Activated naive CD4-positive, alpha-beta T cell treated with anti-CD3 and anti-CD28 coated beads, Interleukin-2, amount 10 ng/mL, durations not matched to agents 7 days and 5 days (primary cell): ENCODE measurements at places on chromosomes 12 and 14.
A peak's percentile ranks its signal among the peaks of the same experiment; 100 is the strongest.

- DNase-seq: no peak
- H3K4me1 ChIP-seq: no peaks in the 10 kb centered on the region
- H3K4me3 ChIP-seq: no peak overlapping the region
- peaks cover 4% of the 10 kb centered on the region for H3K27me3 ChIP-seq
- H3K36me3 ChIP-seq: no peaks in the 10 kb centered on the region
Measured at GRCh38 chr12:2101771-2102170, 49.0 kb downstream of the CACNA1C start.

DNA sequence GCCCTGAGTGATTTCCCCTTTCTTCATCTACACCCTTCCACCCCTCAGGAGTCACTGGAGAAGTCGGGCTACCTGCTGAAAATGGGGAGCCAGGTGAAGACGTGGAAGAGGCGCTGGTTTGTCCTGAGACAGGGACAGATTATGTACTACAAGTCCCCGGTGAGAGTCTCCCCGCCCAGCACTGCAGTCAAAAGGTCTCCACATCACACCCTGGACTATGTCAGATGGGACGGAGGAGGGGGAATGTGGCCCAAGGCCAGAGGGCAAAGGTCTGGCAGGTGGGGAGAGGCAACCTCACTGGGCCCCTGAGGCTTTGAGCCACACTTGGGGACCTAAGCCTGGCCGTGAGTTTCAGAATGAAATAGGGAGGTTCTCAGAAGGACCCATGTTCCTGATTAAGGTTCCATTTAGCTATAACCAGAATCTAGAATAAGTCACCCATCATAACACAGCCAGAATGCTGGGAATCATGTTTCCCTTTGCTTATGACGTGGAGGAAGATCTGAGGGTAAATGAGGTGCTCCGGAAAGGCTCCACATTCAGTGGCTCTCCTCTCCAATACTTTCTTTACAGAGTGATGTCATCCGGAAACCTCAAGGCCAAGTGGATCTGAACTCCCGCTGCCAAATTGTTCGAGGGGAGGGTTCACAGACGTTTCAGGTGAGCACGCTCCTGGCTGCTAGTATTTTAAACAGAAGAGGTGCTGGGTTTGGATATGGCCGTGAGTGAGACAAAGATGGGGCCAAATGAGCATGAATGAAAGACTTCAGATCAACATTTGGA lies 26.6 kb downstream of the PIGH start:
- no peaks in the 10 kb centered on the region for H3K36me3 ChIP-seq
- no peak overlapping the region for H3K4me3 ChIP-seq
- DNase-seq: no peak
- H3K27ac ChIP-seq: no peak overlapping the region
- peaks cover 13% of the 10 kb centered on the region for H3K27me3 ChIP-seq
- no peaks in the 10 kb centered on the region for H3K4me1 ChIP-seq

DNA sequence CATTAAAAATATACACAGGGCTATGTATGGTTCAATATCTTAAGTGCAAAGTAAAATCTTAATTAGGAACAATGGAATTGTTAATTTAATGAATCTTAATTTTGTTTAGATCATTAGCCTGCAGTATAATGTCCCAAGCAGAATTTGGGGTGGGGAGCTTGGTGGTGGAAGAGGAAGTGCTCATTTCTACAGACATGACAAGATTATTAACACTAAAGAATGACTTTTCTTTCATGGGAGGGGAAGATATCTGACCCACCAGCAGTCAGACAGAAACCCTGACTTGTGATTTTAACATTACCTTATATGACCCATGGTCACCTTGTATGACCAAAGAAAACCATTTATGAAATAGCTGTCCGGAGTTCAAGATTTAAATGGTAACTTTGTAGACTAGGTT lies 41.3 kb upstream of the HIF1A start:
- no peak overlapping the region for H3K4me3 ChIP-seq
- no peak overlapping the region for H3K27ac ChIP-seq
- H3K36me3 ChIP-seq: peaks cover 11% of the 10 kb centered on the region
- DNase-seq: no peak

- no peaks in the 10 kb centered on the region for H3K36me3 ChIP-seq
- no peak for DNase-seq
- no peak overlapping the region for H3K4me3 ChIP-seq
- no peaks in the 10 kb centered on the region for H3K4me1 ChIP-seq
Measured at GRCh38 chr12:79127271-79127751, 262.7 kb downstream of the SYT1 start.

- H3K4me1 ChIP-seq: peaks cover 4% of the 10 kb centered on the region
- H3K36me3 ChIP-seq: peaks cover 3% of the 10 kb centered on the region
- no peak overlapping the region for H3K27ac ChIP-seq
- no peaks in the 10 kb centered on the region for H3K27me3 ChIP-seq
Measured at GRCh38 chr12:131910302-131911027, 16.0 kb downstream of the ULK1 start.

- no peak overlapping the region for H3K4me3 ChIP-seq
- H3K36me3 ChIP-seq: no peaks in the 10 kb centered on the region
- H3K27ac ChIP-seq: no peak overlapping the region
- H3K4me1 ChIP-seq: no peaks in the 10 kb centered on the region
Measured at GRCh38 chr12:91622981-91623380, 440.4 kb upstream of the DCN start.

DNA sequence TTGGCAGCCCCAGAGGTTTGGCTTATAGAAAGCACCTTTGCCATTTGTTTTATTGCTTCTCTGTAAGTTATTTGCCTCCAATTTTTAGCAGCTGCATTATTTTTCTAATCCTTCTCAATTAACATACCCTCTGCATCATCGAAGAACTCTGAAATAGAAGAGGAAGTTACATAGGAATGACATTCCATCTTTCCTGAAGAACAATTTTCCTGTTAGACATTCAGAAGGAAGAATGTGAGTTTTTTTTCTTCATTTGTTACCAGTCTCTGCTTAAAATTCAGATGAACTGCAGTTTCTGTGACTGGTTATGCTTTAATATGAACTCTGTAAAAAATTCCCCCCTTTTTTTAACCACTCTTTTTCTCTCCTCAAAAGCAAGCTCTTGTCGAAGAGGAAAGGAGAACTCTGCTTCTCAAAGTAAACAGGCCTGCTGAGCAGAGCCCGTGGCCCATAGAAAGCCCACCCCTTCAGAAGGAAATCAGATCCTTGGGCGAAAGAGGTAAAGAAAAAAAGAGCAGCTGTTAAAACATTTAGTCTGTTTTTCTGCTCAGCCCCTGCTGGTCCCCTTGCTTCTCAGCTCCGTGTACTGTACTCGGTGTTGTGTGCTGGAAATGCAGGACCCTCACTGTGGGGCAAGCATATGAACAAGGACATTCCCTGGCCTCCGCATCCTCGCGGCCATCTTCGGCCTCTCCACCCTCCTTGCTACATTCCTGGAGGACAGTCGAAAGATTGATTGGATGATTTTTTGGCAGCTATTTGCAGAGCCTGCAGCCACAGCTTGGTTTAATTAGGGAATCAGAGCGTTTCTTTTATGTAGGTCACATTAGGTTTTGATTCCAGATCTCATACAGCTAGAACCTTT lies 164.4 kb upstream of the LRIG3 start:
- no peaks in the 10 kb centered on the region for H3K36me3 ChIP-seq
- H3K27me3 ChIP-seq: no peaks in the 10 kb centered on the region
- no peaks in the 10 kb centered on the region for H3K4me1 ChIP-seq
- no peak overlapping the region for H3K27ac ChIP-seq
- no peak overlapping the region for H3K4me3 ChIP-seq
- no peak for DNase-seq

DNA sequence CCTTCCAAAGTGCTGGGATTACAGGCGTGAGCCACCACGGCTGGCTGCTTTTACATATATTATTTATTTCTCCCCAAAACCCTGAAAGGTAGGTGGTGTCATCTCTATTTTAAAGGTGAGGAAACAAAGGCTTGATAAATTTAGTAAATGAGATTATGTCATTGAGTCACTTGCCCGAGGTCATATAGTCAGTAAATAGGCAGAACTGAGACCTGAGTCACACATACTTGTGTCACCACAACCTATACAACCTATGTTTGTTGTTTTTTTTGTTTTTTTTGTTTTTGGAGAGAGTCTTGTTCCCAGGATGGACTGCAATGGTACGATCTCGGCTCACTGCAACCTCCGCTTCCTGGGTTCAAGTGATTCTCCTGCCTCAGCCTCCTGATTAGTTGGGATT lies 12.8 kb downstream of the TSFM start:
- peaks cover 47% of the 10 kb centered on the region for H3K36me3 ChIP-seq
- no peak overlapping the region for H3K4me3 ChIP-seq
- DNase-seq: no peak
- no peak overlapping the region for H3K27ac ChIP-seq

DNA sequence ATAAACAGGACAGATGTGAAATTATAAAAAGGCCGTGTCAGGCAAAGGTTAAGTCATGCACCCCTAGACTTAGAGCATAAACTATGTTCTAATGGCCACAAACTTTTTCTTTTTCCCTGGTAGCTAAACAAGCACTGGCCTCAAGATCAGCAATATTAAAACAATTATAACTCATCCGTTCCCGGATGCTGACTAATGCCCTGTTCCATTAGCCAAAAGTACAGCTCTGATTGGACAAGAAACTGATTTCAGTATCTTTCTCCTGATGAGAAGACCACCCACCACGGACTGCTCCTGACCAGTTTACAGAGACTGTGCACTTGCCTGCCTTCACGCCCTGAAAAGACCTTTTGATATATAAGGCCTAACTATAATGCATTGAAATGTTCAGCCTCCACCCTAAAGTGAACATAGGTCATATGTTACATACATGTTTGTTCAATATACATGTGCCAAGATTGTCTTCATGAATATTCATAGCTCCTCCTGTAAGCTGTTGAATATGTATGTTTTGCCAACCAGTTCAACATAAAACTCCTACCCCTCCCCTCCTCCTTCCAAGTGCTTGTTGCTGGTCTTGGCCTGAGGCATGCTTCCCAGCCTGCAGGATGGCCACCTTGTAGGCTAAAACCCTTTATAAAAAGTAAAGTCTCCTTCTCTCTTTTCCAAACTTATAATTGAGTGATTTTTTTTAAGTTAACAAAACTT lies 162.0 kb downstream of the IPO8 start:
- H3K36me3 ChIP-seq: no peaks in the 10 kb centered on the region
- H3K4me1 ChIP-seq: no peaks in the 10 kb centered on the region
- no peaks in the 10 kb centered on the region for H3K27me3 ChIP-seq
- H3K27ac ChIP-seq: no peak overlapping the region
- H3K4me3 ChIP-seq: no peak overlapping the region

DNA sequence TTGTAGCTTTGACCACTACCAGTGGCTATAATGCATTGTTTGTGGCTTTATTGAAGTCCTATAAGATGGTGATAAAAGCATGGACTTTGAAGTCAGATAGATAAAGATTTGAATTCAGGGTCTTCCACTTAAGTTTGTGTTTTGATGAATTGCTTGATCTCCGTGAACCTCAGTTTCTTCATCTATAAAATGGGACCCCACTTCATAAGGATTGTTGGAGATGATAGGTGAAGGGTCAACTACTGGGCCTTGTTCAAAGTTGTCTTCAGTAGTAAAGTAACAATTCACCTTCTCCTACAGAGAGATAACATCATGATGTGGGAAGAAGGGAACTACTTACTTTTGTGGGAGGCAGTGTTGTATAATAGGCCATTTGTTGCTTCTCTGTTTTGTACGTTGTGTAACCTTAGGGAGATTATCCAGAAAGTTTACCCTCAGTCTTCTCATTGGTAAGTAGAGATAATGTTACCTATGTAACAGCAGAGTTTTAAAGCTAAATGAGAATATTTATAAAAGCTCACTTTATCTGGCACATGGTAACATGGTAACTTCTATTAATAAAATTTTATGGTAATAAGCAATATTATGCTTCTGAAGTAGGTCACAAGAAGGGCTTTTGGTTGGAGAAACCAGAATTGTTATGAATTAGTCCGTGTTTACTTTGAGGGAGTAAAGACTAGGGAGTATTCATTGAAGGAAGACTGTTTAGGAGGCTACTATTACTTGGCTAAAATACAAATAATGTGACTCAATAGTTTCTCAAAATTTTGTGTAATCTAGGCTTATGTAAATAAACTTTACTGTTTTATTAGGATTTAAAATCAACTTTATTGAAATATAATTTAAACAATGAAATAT lies 15.1 kb downstream of the ADIPOR2 start:
- H3K4me3 ChIP-seq: no peak overlapping the region
- no peak for DNase-seq
- peaks cover 14% of the 10 kb centered on the region for H3K36me3 ChIP-seq
- H3K4me1 ChIP-seq: peaks cover 27% of the 10 kb centered on the region
- no peak overlapping the region for H3K27ac ChIP-seq
- no peaks in the 10 kb centered on the region for H3K27me3 ChIP-seq

- H3K4me3 ChIP-seq: no peak overlapping the region
- peaks cover 5% of the 10 kb centered on the region for H3K27me3 ChIP-seq
- no peaks in the 10 kb centered on the region for H3K4me1 ChIP-seq
- DNase-seq: no peak
- no peak overlapping the region for H3K27ac ChIP-seq
- H3K36me3 ChIP-seq: no peaks in the 10 kb centered on the region
Measured at GRCh38 chr14:77240336-77240915, 30.6 kb downstream of the NGB start.

DNA sequence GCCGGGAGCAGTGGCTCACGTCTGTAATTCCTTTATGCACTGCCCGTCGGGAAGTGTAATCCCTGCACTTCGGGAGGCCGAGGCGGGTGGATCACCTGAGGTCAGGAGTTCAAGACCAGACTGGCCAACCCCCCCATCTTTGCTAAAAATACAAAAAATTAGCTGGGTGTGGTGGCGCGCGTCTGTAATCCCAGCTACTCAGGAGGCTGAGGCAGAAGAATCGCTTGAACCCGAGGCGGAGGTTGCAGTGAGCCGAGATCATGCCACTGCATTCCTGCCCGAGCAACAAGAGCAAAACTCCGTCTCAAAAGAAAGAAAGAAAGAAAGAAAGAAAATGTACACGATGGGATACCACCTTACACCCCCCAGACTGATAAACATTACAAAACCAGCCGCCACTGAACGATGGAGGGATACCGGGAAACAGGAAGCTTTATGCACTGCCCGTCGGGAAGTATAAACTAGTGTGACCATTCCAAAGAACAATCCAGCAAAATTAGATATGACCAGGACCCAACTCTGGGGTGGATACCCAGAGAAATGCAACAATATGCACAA lies 1.1 kb downstream of the ABCD4 start:
- peak overlapping the region; percentile 94 for H3K27ac ChIP-seq
- H3K36me3 ChIP-seq: peaks cover 13% of the 10 kb centered on the region
- DNase-seq: no peak
- H3K27me3 ChIP-seq: no peaks in the 10 kb centered on the region
- H3K4me1 ChIP-seq: peaks cover 34% of the 10 kb centered on the region

GRCh38 chr12:110330544-110330943 lies 49.5 kb downstream of the ATP2A2 start:
- DNase-seq: no peak
- H3K4me1 ChIP-seq: peaks cover 8% of the 10 kb centered on the region
- no peaks in the 10 kb centered on the region for H3K27me3 ChIP-seq
- H3K36me3 ChIP-seq: peaks cover 69% of the 10 kb centered on the region

GRCh38 chr12:76109879-76110278 lies 25.4 kb upstream of the NAP1L1 start:
- no peak overlapping the region for H3K27ac ChIP-seq
- no peaks in the 10 kb centered on the region for H3K4me1 ChIP-seq
- no peak overlapping the region for H3K4me3 ChIP-seq
- H3K36me3 ChIP-seq: no peaks in the 10 kb centered on the region
- no peak for DNase-seq
